ENCODE measurements at places on chromosomes 11 and 22.
A peak's percentile ranks its signal among the peaks of the same experiment; 100 is the strongest.

DNA sequence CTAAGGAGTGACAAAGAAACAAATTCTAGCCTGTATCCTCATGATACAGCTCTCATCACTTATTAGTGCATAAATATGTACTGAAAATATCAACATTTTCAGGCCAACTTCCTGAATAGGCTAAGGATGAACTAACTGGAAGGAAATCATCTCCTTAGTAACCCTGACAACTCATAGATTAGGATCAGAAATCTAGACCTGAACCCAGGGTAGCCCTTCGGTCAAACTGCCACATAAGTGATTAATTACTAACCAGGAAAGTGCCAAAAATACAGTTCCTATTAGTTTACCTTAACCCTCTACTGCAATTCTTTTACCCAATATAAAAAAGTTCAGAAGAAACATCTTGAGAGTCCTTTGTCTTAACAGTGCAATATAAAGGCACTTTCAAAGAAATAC, 40.0 kb downstream of the AMBRA1 start:
- no peak for DNase-seq

- DNase-seq: no peak
Measured at GRCh38 chr11:86718521-86718920, 46.1 kb upstream of the ME3 start.

- DNase-seq: no peak
Measured at GRCh38 chr22:19874307-19875060, 19.8 kb upstream of the GNB1L start.

GRCh38 chr11:20771681-20772080, 102.3 kb downstream of the NELL1 start:
- DNase-seq: no peak

GRCh38 chr11:101126551-101127196, 2.9 kb downstream of the PGR start:
- no peak for DNase-seq

DNA sequence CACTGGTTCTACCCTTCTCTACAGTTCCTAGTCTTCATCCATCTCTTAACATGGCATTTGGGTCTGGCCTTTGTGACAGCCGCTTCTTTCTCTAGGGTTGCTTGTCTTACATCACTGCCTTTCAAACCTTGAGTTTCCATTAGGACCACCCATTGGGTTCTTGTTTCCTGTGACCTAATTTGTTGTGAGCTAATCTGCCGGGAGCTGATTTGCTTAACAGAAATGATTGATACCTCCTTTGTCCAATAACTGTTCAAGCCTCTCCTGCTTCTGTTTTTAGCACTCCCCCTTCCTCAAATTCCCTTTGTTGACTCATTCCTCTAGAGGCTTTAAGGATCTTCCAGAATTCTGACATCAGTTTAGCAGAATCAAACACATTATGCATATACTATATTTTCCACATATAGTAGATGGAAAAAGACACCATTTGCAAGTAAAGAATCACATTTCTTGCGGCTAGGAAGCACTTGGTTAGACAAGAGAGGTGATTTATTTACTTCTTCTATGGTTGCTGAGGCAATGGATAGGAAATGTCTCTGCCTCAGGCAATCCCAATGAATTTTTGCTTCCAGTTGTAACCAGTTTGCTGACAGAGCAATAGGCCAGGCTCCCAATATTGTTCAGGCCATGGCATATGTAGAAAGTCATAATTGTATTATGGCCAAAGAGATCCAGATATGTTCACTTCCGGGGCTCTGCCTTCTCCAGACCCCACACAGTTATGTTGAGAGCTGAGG, 130.7 kb downstream of the SNX19 start:
- DNase-seq: no peak

GRCh38 chr11:128465946-128466705, 121.2 kb downstream of the ETS1 start:
- DNase-seq: no peak

DNA sequence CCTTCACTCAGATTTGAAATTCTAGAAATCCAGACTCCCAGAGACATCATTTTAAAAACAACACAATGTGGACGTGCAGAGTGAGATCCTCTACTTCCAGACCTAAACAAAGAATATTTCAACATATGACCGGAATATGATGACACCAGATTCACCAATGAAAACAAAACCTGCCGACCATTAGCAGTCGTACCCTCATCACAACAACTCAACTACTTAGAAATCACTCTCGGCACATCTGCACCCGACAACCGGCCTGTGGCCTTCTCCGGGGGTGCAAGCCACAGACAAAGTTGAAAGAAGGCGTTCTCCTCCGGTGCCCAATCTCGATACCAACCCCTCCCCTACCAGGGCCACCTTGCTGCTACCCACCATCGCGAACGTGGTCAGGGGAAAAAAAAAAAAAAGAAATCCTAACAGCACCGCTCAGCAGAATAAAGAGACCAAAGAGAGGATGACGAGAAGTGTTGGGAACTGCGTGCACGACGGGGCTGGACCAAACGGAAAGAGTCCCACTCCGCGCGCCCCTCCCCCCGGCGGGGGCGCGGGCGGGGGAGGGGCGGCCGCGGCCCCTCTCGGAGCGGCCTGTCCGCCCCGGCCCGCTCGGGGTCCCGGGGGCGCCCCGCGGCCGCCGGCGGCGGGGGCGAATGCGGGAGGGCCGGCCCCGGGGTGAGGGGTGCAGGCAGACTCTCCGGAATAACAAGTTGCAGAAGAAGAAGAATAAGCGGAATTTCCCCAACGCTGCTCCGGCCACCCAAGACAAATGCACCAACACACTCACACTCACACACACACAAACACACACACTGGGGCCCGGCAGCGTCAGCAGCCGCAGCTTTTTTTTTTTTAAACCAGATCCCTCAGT, 1.7 kb downstream of the PHF21A start:
- peak; percentile 53 for DNase-seq

DNA sequence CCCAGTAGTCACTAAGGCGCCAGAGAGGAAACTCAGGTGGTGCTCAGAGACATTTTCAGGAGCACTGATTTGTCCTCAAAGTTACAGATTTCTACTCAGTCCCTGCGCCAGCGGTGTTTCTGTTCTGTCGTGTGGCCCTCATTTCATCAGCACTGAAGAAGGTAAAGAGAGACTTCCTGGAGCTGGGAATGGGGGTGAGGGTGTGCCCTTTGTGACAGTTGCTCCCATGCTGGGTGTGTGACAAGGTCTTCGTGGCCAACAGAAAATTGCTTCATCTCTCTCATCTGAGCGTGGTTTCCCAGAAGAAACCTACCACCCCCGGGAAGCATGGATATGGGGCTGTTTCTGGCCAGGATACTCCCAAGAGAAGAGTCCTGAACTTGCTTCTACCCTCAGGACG, 2.0 kb upstream of the PPARA start:
- no peak for DNase-seq

DNA sequence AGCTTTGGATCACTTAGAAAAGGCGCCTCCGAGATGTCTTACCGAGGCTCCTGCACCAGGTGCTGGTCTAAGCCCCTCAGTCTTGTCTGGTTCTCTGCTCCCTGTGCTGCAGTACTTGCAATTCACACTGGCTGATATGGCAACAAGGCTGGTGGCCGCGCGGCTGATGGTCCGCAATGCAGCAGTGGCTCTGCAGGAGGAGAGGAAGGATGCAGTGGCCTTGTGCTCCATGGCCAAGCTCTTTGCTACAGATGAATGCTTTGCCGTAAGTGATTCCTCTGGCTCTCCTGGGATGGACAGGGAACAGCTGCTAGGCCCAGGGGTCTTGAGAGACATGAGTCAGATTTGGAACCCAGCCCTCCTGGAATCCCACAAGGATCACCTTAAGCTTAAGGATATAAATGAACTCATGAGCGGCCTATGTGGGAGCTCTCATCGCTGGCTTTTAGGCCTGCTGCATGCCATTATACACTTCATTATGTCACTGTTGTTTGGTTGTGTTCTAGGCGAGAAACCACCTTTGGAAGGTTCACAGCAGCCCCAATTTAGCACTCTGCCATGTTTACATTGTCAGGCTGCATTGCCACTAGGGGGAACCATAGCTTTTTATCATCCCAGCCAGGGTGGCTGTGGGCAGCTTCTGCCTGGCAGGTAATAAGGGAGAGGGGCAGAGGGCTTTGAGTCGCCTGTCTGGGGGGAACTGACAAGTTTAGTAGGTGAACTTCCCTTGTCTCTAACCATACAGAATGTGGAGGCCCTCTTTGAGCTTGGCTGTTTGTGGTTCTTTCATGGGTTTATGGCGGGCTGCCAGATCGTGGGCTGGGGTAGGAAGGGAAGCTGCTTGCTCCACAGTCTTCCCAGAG, 8.5 kb downstream of the ACAD8 start:
- DNase-seq: no peak

DNA sequence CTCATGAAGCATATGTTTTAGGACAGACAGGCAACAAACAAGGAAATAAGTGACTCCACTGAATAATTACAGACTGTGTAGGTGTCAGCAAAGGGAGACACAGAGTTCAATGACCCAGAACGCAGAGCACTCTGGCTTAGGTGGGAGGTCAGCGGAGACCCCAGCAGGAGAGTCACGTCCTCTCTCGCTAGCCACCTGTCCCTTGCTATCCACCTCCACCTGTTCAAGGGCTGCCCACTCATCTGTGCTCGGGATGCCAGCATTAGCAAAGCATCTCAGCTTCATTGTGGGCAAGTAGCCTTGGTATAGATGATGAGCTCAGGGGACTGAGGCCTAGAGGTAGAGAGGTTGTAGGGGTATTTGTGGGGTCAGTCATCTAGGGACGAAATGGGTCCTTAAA, 21.8 kb upstream of the ATXN10 start:
- DNase-seq: no peak

- peak; percentile 79 for DNase-seq
Measured at GRCh38 chr11:129331871-129332274, 43.8 kb upstream of the BARX2 start.

GRCh38 chr11:5197536-5197935, 2.9 kb downstream of the OR51V1 start:
- no peak for DNase-seq

DNA sequence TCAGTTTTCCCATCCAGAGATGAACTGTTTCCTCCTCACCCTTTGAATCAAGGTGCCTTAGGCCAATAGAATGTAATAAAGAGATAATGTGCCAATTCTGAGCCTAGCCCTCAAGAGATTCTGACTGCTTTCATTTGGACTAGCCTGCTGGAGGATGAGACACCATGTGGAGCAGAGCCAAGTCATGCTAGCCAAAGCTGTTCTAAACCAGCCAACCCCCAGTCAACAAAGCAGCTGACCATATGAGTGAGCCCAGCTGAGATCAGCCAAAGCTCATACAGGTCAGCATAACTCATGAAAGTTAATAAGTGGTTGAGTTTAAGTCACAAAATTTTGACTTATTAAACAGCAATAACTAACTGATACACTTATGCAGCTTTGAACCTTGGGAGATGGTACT, 66.7 kb upstream of the DBX1 start:
- DNase-seq: no peak

GRCh38 chr11:73229321-73229895, 11.3 kb downstream of the P2RY2 start:
- DNase-seq: no peak

DNA sequence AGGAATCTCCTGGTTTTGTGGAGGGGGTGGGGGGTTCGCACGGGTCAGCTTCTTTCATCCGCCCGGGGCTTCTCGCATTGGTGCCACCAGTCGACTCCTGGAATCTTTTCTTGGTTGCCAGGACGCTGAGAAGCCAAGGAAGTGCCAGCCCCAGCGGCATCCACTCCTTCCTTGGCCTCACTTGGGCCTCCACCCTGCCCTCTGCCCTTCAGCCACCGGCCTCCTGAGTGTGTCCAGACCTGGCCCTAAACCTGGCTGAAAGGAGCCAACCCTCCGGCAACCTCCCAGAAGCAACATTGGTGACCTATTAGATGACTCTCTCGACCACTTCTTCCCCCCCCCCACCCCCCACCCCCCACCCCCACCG, 518 bp upstream of the GALNT18 start:
- no peak for DNase-seq

DNA sequence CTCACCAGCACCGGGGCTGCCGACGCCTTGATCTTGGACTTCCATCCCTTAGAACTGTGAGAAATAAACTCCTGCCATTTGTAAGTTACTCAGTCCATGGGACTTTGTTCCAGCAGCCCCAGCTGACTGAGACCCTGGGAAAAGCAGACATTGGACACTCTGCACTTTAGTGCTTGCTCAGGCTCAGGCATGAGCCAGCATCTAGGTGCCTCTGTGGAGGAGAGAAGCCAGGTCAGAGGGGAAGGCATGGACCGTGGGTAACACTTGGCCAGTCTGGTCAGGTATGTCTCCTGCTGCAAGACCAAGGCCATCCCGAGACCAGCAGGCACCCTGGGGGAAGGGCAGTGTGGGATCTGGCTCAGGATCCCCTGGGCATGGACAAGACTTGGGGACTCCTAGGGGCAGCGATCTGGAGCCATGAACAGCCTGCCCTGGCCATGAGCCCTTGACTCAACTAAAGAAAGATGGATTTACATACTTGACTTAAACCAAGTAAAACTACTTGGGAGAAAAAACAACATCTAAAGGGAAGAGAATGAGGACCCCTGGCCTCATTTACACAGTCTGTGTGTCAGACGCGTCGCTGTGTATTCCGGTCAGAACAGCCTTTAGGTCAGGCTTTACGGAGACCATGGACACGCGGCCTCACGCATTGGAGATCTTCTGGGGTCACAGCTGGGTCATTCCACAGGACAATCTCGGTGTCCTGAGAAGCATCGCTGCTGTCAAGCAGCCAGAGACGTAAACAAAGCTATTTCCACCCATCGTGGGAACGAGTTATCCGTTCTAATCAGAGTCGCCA, 497.1 kb downstream of the BRD1 start:
- DNase-seq: no peak

DNA sequence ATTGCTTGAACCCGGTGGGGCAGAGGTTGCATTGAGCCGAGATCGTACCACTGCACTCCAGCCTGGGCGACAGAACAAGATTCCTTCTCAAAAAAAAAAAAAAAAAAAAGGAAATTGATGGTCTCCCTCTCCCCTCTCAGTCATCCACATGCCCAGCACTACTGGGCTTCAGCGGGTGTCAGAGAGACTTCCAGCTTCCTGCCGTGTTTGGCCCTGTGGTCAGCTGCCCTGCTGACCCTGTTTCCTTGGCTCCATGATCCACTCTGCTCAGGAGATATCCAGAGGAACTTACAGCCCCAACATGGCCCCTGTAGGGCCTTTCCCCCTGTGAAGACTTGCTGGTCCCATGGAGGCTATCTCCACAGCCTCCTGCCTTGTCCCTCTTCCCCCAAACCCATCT, 6.1 kb upstream of the PNPLA3 start:
- DNase-seq: no peak

- no peak for DNase-seq
Measured at GRCh38 chr11:80261776-80262175, 820.9 kb upstream of the TENM4 start.
